Stimulated activated CD8-positive, alpha-beta memory T cell treated with anti-CD3 and anti-CD28 coated beads, Interleukin-4, amount 100 ng/mL, for 1 hour (primary cell): ENCODE measurements at places on chromosomes 16 and 17.
A peak's percentile ranks its signal among the peaks of the same experiment; 100 is the strongest.

DNA sequence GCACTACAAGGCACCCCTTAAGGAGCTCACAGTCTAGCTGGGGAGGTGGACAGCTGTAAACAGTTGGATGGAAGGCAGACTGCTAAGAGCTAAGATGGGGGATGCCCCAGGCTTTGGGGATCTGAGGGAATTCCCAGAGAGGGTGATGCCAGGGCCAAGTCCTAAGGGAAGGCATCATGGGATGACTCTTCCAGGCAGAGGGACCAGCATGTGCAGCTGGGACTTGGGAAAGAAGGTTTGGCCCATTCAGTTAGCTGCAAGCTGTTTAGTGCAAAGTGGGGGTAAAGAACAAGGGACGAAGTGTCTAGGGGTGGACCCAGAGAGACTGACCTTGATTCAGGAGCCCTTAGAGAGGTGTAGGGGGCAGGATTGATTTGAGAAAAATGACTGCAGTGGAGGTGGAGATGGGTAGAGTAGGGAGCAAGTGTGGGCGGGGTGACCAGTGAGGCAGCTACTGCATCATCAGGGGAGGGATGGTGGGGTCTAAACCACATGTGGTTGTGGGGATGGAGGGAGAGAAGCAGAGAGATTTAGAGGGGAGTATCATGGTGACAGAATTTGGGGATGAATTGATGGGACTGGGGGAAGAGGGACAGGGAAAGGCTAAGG is 27.1 kb upstream of the PHF12 start:
- DNase-seq = no peak

DNA sequence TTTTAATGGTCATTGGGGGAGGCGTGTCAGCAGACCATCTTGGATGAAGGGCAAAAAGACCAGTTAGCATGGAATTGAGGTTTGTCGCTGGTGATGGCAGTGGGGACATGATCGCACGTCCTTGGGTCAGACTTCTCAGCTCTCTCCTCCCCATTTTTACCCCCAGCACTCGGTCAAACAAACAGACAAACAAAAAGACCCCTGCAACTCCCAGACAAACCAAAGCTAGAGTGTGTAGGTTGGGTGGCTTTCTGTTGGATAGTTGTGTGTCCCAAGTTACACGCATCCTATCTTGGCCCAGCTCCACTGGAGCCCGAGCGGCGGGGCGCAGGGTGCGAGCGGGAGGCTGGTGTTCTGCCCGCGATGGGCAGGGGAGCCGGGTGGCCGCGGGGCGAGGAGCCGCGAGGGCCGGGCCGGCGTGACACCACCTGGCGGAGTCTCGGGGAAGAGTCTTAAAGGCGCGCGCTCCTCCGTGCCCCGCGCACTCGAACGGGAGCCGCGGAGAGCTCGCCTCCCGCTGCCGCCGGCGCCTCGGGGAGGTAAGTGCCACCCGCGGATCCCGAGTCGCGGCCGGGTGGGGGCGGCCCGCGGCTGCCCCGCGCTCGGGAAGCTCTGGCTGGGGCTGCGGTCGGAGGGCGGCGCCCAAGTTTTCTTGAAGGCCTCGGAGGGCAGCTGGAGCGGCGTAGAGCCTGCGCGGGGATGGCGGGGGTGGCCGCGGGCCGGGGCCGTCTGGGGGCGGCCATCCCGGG is 18.5 kb upstream of the NTN1 start:
- DNase-seq = no peak

DNA sequence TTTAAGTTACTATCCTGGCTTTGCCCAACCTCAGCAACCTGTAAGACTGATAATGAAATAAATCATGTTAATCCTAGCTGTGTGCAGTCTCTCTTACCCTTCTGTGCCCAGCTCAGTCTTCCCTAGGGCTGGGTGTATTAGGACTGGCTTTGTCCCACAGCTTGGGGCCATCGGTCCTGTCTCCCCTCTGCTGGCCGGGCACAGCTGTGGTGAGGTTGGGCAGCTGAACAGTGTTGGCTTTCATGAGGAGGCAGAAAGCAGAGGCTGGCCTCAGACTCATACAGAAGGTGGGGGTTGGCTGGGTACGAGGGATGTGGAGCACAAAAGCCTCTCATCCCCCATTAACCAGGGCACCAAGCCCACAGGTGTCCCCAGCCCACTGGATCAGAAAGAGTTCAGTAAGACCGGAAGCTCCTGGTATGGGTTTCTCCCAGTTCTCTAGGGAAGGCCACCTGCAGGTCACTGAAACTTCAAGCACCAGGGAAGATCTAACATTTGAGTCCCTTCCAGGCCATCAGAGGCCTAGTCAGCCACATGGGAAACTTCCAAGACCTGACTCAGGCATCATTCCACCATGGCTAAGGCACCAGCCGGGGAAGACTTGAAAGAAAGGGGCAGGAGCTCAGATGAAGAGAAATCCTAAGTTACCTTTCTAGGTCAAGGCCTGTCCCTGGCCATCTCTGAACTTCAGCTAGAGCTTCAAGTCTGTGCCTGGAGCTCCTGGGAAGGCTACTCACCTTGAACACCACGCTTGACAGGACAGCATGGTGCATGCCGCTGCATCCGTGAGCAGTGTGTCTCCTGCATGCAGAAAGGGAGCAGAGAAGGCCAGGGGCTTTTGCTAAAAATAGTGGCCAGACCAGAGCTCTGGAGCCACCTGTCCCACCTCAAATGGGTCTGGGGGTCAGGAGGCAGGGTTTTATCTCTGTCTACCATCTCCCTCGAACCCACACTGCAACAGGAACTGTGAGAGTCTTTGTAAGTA is 8.8 kb downstream of the CNP start:
- no peak for DNase-seq

DNA sequence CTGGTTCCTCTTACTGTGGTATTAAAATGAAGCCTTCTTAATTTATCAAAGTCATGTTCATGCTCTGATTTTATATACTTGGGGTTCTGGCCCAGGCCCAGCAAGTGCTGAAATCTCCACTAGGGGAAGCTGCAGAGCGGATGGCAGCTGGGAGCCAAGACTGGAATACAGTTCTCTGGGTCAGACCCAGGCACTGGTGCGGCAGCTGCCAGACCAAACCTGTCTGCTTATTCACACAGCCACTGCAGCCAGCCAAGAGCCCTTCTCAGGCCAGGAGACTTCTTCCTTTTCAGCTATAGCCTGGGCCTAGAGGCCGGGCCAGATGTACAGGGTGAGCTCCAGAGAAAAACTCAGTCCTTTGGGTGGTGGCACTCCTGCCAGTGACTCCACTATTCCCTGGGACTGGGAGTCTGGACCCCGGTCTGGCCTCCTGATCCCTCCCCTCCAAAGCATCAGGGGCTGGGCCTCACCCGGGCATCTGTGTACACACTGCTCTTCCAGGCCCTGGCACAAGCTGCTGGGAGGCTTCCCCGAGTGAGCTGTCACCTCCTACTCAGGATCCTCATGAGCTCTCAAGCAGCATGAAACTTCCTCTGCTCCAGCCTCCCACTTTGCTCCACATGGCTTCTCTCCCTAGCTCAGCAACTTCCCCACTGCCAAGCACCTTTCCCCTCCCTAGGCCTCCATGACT is 24.4 kb downstream of the ATP6V0D1 start:
- no peak for DNase-seq

DNA sequence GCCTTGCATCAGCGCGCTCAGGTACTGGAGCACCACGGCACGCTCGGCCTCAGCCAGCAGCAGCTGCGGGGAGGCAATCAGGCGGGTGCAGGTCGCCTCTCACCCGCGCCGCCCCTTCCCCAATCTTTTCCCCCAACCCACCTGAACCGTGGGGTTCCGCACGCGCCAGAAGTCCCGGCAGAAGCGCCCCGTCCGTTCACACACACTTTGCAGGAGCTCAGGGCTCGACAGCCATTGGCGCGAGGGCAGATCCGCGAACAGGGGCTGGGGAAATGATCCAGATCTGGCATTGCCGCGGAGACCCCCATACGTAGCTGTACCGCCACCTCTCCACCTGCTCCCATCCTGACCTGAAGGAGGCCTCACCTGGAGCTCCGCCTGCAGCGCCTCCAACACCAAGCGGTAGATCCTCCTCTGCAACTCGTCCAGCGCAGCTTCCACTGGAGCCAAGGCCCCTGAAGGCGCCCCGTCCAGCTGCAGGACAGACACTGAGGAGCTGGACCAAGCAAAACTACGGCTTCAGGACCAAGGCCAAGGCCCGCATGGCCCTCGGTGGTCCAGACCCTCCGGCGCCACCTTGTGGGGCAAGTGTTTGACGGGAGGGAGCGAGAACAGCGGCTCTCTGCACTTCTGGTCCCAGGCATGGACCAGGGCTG is 1.4 kb upstream of the MATCAP1 start:
- DNase-seq = peak; percentile 64

- no peak for DNase-seq
These were observed 3.7 kb downstream of the PEMT start for GRCh38 chr17:17587614-17588337.

DNA sequence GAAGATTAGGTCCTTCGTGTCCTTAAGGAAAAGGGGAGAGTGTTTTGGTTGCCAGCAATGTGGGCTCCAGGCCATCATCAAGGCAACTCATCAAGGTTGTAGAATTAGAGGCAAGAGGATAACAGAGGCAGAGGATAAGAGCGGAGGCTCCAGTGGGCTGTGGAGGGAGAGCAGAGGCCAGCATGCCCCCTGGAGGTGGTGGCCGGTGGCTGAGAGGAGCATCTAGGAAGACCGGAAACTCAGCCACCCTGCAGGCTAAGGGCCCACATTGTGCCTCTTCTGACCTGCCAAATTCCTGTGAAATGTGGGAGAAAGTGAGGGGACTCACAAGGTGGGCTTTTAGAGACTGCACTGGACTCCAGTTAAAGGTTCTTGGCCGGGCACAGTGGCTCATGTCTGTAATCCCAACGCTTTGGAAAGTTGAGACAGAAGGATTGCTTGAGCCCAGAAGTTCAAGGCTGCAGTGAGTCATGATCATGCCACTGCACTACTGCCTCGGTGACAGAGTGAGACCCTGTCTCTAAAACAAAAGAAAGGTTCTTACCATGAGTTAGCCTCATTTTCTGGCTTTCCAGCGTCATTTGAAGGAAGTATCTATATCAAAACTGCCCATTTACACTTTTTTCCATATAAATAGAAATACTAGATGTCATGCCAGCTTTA is 62.7 kb upstream of the ADORA2B start:
- no peak for DNase-seq

- no peak for DNase-seq
These were observed 1.3 kb upstream of the NXPH3 start for GRCh38 chr17:49574323-49574781.

GRCh38 chr17:21425321-21425720 is 49.2 kb downstream of the KCNJ12 start:
- DNase-seq = no peak
